ENCODE measurements at places on chromosomes 6 and 20.

GRCh38 chr20:42442716-42443115 is 747.0 kb downstream of the PTPRT start:
- no peak for DNase-seq

DNA sequence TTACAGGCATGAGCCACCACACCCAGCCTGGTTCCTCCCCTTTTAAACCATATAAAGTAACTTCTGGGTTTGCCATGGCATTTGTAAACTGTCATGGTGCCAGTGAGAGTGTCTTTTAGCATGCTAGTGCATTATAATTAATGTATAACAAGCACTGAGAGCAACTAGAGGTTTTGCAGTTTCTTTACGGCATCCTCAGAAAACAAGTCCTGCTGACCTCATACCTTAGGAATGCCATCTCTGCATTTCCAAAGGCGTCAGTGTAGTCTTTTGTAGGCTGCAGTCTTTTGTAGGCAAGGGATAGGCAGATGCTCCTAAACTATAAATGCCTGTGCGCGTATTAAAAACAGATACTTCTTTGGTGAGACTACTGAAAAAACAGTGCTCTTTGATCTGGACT is 75.0 kb upstream of the EZR start:
- DNase-seq, result peak; percentile 34

DNA sequence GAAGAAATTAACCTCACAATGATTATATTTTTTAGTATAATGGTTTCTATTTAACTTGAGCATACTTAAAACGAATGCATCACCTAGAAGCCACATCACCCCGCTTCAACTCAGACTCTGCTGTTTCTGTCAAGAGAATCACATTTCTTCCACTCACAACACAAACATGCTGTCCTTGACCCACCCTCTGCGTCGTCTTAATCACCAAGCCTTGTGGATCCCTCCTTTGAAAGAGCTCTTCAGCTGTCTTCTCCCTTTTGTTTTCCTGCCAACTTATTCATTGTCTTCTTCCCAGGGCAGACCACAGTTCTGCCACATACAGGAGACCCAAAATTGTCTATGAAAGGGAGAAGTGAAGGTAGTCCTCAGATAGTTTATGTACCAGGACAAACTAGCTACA is 595.6 kb upstream of the AGPAT4 start:
- DNase-seq, result no peak

- DNase-seq, result no peak
Observed at GRCh38 chr20:32775336-32775991, 13.3 kb downstream of the DNMT3B start.

DNA sequence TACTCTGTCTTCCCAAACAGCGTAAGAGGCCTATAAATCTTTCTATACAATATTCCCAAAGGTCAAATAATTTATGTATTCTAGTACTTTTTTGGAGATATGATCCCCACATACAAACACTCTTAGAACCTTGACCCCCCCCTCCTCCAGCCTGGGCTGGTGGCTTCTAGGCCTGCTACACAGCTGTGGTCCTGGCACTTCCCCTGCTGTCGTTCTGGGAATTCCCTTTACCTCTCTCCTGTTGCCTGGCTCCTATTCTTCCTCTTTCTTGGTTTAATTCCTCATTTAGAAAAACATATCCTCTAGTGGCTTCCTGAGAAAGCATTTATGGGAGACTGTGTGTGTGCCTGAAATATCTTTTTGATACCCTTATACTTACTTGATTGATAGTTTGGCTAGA is 4.1 kb upstream of the TXLNB start:
- DNase-seq, result no peak

DNA sequence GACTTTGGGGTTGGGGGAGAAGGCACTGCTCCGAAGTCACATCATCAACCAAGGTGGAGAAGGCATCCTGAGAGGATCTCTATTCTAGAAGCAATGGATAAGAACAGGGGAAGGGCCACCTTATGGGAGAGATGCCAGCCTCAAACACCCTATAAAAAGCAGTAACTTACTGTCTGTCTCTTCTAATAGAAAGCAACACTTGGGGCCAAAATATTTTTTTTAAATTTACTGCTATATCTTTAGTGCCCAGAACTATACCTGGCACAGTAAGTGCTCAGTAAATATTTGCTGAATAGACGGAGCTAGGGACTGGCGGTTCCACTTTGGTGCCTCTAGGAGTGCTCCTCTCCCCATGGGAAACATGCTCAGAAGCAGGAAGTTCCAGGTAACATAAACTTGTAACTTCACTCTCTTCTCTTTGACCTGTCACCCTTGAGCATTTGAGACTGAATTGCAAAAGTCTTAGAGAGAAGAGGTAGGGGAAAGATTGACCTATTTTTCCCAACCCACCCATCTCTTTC is 807 bp upstream of the OTOR start:
- no peak for DNase-seq

DNA sequence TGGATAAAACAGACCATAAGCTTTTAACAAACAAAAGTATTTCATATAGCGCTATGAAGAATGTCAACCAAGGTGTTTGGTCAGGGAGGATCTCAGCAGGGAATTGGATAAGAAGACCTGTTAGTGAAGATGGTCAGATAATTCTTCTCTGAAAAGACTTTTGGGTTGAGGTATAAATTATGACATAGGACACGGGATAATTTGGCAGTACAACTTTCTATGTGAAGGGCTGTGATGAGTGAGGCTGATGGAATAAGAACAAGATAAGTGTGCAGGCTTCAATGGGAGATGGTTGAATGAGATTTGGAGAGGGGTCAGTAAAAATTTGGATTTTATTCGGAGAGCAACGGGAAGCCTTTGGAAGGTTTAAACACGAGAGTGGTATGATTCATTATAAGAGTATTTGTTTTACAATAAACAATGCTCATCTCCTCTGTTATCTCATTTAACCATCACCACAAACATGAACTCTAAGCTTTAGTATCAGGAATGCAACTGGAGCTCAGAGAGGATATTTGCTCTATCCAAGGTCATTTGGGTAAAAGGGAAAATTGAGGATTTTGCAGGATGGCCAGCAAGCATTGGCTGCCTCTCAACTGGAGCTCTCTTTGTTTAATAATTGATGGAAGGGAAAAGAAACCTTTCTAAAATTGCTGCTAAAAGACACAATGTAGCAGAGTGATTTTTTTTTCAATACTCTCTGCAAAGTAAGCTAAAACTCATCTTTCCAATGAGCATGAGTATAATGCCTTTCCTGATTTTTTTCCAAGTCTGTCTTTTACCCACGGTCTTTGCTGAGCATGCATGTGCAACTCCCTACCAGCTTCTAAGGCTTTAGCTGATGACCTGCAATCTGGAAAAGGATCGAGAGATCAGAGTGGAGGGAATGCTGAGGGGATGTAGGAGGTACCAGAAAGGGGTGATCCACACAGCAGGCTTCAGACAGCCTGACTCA is 534.0 kb downstream of the CBLN4 start:
- no peak for DNase-seq
